GF-D8 (cell line): ENCODE measurements at places on chromosomes 11 and 22.

GRCh38 chr11:13596611-13597326 is 71.7 kb upstream of the FAR1 start:
- DNase-seq: no peak

- no peak for DNase-seq
Observed at GRCh38 chr22:29031227-29032011, 30.2 kb downstream of the C22orf31 start.

DNA sequence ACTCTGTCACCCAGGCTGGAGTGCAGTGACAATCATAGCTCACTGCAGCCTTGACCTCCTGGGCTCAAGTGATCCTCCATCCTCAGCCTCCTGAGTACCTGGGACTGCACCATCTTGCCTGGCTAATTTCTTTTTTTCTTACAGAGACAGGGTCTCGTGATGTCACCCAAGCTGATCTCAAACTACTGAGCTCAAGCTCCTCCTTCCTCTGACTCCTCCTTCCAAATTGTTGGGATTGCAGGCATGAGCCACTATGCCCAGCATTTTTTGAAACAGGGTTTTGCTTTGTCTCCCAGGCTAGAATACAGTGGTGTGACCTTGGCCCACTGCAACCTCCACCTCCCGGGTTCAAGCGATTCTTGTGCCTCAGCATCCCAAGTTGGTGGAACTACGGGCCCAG is 358.3 kb upstream of the MTNR1B start:
- no peak for DNase-seq

- no peak for DNase-seq
Observed at GRCh38 chr11:117998664-117999353, 12.6 kb downstream of the IL10RA start.

DNA sequence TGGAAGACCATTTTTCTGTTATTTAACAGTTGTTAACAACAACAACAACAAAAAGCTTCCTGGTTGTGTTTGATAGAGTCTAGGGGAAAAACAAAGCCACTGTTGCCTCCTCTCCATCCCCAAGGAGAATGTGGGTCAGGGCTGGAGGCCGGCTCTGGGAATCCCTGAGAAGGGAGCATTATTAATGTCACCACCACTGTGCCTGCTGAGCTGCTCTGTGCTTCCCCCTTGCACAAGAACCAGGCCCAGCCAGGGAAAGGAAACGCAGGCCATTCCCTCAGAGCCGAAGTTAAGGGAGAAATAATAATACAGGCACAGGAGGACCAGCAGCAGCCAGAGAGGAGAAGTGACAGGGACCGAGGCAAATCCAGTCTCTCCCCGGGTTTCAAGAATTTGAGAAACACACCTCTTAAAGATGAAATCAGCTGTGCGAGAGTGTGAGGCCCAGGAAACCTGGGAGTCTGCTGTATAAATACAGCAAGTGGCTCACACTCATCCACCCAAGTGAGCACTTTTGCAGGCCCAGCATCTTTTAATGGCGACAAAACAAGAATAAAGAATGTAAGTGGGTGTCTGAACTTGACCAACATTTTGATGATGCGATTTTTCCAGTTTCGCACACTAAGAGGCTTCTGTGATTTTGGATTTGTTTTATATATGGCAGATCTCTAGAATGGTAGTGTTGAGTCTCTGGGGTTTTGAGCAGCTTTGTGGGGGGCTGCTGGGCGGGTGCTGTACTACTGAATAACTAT is 539.2 kb downstream of the NTM start:
- no peak for DNase-seq

DNA sequence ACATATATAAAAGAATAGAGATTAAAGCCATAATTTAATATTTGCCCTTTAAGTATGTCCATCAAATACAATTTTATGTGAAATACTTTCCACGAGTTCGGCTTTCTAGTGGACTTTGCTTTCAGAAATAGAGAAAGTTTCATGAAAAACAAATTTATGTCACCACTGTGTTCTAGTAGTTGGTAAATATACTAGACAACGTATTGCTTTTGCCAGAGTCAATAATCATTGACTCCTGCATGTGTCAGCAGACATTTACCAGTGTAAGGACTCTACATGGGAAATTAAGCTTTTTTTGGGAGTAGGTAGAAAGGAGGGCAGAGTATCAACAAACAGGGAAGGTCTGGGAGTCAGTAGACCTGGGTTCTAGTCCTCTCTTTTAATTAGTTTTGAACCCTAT is 32.3 kb upstream of the CAT start:
- no peak for DNase-seq

GRCh38 chr11:46555267-46556054 is 38.4 kb downstream of the AMBRA1 start:
- peak; percentile 36 for DNase-seq

GRCh38 chr22:41621911-41622179 is 750 bp downstream of the XRCC6 start:
- DNase-seq: no peak

- no peak for DNase-seq
Observed at GRCh38 chr11:6096417-6096816, 11.1 kb upstream of the OR56B4 start.

DNA sequence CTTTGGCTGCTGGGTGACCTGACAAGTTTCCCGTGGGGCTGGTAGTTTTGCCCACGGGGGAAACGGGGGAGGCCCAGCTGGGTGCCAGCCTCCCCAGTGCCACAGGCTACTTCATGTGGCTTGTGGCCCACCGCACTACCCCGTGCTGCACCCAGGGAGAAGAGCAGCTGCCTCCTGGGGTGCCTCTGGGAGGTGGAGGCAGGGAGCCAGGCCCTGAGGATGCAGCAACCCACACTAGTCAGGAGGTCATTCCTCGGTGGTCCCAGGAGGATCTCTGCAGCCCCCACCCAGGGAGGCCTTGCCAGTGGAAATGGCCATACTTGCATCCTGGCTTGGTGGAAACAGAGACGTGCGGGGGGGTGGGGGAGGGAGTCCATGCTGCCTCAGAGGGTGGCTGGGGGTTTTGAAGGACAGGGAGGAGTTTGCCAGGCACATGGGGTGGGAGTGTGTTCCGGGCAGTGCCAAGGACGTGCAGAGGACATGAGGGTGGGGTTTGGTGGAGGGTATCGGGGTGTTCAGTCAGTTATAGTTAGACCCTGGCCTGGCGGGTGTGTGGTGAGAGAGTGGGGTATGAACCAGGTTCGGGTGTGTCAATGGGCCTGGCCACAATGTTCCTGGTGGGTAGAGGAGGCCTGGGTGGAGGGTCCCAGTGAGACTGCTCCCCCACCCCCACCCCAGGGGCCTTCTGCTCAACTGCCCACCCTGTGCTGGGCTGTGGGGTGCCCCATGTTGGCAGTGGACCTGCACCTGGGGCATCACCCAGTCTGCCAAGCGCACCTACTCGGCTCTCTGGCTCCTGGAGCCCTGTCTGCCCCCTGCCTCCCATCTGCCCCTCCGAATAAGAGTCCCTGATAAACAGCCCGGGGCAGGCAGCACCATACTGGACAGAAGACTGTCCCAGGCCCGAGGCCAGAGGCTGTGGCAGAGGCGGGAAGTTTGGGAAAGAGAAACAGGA is 3.8 kb downstream of the PIM3 start:
- DNase-seq: no peak

DNA sequence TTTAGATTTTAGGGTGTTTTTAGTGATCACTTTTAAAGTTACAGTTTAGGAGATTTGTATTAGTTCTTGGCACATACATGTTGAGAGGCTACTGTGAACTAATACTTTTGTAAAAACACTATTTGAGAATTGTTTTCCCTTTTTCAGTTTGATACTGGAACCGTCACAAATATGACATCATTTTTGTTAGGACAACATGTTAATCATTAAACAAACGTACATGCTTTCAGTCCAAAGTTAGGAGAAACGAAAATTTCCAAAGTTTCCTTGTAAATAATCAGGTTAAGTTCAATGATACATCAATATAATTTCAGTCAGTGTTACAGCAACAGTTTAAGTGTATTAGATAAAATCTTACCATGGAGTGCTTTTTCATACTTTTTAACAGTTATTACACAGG is 53.1 kb downstream of the SPECC1L start:
- DNase-seq: no peak

DNA sequence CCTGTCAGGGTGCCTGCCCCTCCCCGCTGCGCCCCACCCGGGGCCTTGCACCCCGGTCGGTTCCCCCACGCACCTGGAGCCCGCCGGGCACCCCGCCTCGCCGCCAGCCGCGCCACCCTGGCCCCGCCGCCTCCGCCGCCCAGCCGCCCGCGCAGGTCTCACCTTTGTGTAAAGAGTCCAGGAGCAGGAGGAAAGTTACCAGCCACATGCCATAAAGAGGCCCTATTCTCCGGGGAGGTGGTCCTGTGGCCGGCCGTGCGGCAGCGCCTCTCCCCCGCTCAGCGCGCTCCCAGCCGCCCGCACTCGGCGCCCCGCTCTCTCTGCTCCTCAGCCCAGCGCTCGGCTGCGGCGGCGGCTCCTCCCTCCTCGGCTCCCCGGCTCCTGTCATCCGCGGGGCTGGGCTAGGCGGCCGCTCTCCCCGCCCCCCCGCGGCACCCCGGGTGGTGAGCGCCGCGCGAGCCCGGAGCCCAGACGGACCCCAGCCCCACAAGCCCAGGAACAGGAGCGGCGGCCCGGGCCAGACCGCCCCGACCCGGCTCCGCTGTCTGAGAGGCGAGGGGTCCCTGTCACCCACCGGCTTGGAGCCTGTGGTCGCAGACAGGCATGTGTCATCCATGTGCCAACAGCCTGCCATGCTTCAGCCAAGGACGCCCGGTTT is at the start of gene DSCAML1:
TSS of gene DSCAML1 (minus strand) at position 345 of the 658 bp plus-strand sequence. CDS start at position 208, 137 bp downstream.
- no peak for DNase-seq

DNA sequence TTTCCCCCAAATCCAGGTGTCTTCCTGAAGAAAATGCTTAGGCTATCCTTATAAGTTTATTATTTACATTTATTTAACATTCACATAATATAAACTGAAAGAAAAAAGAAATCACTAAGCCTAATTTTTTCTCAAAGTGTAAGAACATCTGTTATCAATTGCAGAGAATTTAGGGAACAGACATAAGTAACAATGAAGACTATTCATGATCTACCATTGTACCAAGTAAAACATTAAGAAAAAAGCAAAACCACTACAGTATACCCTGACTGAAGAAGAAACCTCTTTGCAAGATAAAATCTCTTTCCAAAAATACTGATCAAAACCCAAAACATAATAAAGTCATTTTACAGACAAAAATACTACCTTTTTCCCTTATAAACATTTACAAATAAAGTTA is 60.5 kb downstream of the NUP98 start:
- DNase-seq: no peak

GRCh38 chr11:113316256-113316655 is 1.9 kb downstream of the TTC12 start:
- no peak for DNase-seq

GRCh38 chr11:64881476-64881875 is 3.1 kb upstream of the EHD1 start:
- no peak for DNase-seq

GRCh38 chr11:131079036-131079435 is 162.8 kb upstream of the SNX19 start:
- no peak for DNase-seq

- DNase-seq: no peak
Observed at GRCh38 chr22:46857885-46858143, 95.4 kb downstream of the TBC1D22A start.

DNA sequence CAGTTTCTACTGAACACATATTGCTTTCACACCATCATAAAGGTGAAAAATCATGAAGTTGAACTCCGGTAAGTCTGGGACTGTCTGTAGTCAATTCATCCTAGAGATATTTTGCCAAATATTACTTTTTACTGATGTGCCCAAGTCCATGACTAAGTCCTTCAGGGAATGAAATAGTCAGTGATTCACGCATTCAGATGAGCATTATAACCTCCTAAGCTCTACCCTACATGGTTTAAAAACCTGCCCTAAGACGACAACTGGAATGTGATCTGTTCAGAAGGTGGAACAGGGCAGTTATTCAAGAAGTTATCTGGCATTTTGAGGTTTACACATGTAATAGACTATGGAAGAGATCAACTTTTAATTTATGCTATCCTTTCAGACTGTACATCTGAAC is 125.6 kb downstream of the TRPC6 start:
- DNase-seq: no peak

- no peak for DNase-seq
Observed at GRCh38 chr11:73233211-73233610, 15.1 kb downstream of the P2RY2 start.
